ENCODE measurements at places on chromosomes 2 and 18. TPM values are rescaled to one million over a fixed set of nuclear protein-coding genes. Genes with fewer than 3 reads are reported as not detected.

DPP4 gene
- 8.2 TPM for total RNA-seq

MFSD2B gene
- 0.84 TPM for total RNA-seq

PHLPP1 gene
- 21.2 TPM for total RNA-seq

SCG2 gene
- total RNA-seq = 2.3 TPM

C2orf78 gene
- not detected for total RNA-seq

VAMP8 gene
- 55.7 TPM for total RNA-seq

FBXO41 gene
- total RNA-seq = 8.1 TPM

TMEM198 gene
- 4.0 TPM for total RNA-seq

ESCO1 gene
- 18.3 TPM for total RNA-seq

PTPRN gene
- total RNA-seq = 0.38 TPM

INSIG2 gene
- 22.5 TPM for total RNA-seq

DNA sequence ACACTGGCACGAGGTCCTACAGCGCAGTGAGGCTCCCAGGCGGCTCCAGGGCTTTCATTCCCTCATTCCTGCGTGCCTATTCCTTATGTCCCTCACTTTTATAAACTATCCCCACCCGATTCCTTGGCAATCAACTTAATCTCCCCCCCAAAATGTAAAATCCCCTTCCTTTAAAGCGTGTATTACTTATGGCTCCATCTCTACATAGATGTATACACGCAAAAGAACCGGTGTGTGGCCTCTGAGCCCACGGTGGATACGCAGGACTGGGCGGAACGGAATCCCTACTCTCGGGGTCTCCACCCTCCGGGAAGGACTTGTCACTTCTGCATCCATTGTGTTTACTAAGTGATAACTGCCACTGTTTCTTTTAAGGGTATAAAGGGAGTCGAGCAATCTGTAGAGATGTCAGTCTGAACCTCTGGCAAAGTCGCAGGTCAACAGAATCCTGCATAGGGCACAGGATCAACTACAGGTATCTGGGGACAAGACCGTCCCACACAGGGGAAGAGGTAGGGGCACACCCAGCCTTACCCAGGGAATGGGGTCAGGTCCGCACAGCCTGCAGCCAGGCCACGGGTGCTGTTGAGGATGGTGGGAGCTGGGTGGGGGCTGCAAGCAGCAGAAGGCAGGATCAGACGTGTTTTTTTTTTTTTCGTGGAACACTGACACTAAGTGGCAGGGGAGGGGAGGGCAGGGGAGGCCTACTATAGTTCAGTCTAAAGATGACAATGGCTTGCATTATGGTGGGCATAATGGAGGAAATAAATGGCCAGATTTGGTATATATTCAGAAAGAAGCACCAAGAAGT lies 42.1 kb downstream of the HDLBP start:
- no peaks in the 10 kb centered on the region for H3K27me3 ChIP-seq
- H3K4me1 ChIP-seq = peaks cover 33% of the 10 kb centered on the region
- DNase-seq = no peak
- H3K4me3 ChIP-seq = peak overlapping the region; percentile 64

- DNase-seq = no peak
- peaks cover 10% of the 10 kb centered on the region for H3K27me3 ChIP-seq
- no peaks in the 10 kb centered on the region for H3K36me3 ChIP-seq
- H3K4me3 ChIP-seq = no peak overlapping the region
Observed at GRCh38 chr2:453132-453531, 165.2 kb upstream of the ALKAL2 start.

DNA sequence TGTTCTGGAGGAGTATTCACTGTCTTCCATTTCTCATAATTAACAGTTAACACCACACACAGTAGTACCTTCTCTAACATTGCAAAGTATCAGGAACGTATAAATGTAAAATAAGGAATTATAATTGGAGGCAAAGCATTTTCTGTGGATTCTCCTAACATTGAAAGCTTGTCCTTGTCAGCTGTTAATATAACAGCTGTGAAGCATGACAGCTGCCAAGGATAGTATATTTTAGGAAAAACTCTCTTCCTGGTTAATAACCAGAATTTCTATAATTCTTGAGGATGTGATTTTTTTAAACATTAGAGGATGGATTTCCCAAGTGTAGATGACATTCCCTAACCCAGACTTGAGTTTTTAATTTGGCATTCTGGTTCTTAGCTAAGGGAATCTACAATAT lies 110.3 kb downstream of the EPC2 start:
- DNase-seq = no peak
- peaks cover 19% of the 10 kb centered on the region for H3K36me3 ChIP-seq
- H3K27me3 ChIP-seq = no peaks in the 10 kb centered on the region
- no peaks in the 10 kb centered on the region for H3K4me1 ChIP-seq

- no peak overlapping the region for H3K27ac ChIP-seq
- peaks cover 2% of the 10 kb centered on the region for H3K4me1 ChIP-seq
- H3K27me3 ChIP-seq = no peaks in the 10 kb centered on the region
Observed at GRCh38 chr18:67478249-67478648, 38.3 kb downstream of the DSEL start.

DNA sequence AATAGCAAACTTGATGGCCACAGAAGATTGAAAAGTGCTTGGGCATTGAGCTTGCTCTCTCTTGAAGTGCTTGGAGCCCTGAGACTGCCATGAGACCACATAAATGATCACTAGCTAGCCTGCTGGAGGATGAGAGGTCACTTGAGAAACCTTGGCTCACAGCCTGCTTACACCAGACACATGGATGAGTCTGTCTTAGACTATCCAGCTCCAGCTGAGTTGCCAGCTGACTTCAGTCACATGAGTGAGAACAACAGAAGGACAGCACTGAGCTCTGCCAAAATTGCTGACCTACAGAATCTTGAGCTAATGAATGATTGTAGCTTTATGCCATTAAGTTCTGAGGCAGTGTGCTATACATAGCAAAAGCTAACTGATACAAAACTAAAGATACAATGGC lies 18.1 kb downstream of the NABP1 start:
- no peaks in the 10 kb centered on the region for H3K36me3 ChIP-seq
- H3K4me3 ChIP-seq = no peak overlapping the region
- H3K27ac ChIP-seq = no peak overlapping the region

DNA sequence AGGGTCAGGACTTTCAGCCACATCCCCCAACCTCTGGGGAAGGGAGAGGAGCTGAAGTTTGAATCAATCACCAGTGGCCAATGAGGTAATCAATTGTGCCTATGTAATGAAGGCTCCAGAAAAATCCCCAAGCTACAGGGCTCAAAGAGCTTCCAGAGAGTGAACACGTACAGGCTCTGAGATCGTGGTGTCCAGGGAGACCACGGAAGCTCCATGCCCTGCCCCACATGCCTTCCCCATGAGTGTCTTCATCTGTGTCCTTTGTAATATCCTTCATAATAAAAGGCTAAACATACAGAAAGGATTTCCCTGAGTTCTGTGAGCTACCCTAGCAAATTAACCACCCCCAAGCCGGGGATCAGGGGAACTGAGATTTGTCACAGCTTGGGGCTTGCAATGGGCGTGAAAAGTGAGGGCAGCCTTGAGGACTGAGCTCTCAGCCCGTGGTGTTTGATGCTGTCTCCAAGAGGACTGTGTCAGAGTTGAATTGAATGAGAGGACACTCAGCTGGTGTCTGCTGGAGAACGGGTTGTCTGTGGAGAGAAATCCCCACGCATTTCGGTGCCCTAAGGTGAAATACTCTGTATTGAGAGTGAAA lies 25.5 kb upstream of the TUBB6 start:
- peaks cover 29% of the 10 kb centered on the region for H3K4me1 ChIP-seq
- H3K36me3 ChIP-seq = no peaks in the 10 kb centered on the region
- no peak for DNase-seq
- no peak overlapping the region for H3K4me3 ChIP-seq
- peak overlapping the region; percentile 12 for H3K27ac ChIP-seq
- peaks cover 10% of the 10 kb centered on the region for H3K27me3 ChIP-seq

DNA sequence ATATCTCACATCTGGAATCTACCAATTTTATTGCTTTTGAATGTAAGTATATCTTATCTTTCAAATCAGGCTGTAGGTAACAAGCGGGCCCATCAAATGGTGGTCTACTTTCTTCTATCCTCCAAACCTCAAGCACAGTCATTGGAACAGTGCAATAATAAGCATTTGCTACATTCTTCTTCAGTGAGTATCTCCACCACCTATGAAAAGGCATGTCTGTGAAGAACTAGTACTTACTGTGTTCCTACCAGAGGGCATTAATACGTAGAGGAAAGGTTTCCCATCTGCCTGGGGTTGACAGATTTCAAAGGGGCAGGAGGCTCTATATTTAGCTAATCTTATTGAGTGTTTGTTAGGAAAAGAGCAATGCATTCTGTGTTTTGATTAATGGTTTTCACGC lies 411.1 kb downstream of the NCKAP5 start:
- H3K27ac ChIP-seq = no peak overlapping the region
- H3K36me3 ChIP-seq = no peaks in the 10 kb centered on the region
- H3K4me3 ChIP-seq = no peak overlapping the region

DNA sequence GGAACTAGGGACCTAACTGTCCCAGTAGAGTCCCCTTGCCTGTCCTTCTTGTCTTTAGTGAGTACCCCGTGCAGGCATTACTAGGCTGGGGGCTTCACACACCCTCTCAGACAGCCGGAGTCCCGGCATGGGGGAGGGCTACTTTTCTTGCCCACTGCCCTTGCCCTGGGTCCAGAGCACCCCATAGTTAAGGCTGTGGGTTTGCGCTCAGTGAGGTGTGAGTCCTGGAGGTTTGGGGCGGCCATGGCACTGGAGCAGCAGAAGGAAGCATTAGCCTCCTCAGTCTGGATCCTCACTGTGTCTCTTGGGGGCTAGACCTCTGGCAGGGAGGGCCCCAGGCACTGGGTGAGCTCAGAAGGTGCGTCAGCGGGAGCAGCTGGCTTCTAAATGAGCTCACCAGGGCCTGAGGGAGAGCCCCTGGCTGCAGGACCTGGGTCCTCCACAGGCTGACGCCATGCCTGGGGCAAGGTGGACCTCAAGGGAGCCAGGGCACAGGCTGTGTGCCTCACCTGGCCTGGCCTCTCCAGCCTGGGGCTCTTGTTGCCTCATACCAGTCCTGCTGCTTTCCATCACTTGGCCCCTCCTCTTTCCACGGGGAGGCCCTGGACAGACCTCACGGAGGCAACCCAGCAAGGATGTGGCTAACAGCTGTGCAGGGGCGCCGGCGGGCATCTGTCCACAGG lies 27.4 kb downstream of the HS6ST1 start:
- DNase-seq = no peak
- no peak overlapping the region for H3K27ac ChIP-seq
- peaks cover 12% of the 10 kb centered on the region for H3K36me3 ChIP-seq

DNA sequence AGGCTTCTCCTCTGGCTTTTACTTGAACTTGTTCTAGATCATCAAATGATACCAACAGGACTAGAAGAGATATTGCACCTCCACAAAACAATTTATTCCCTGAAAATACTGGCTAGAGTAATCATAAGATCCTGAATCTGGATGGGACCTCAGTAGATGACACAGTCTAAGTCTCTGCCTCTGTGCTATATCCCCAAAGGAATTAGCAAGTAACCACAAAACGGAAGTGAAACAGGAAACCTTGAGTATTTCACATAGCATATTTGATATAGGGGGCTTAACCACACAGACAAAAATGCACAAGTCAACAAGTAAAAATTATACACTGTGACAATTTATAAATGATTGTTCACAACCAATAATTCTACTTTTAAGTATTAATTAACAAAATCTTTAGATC lies 456.9 kb upstream of the TNP1 start:
- no peak overlapping the region for H3K27ac ChIP-seq
- no peak for DNase-seq
- peaks cover 29% of the 10 kb centered on the region for H3K36me3 ChIP-seq
- H3K4me1 ChIP-seq = peaks cover 15% of the 10 kb centered on the region
- H3K27me3 ChIP-seq = no peaks in the 10 kb centered on the region

- no peaks in the 10 kb centered on the region for H3K27me3 ChIP-seq
- peaks cover 38% of the 10 kb centered on the region for H3K4me1 ChIP-seq
- H3K4me3 ChIP-seq = no peak overlapping the region
- DNase-seq = no peak
Observed at GRCh38 chr18:2982022-2982421, 30.9 kb downstream of the LPIN2 start.

GRCh38 chr2:28348149-28348567 lies 44.5 kb upstream of the FOSL2 start:
- H3K4me1 ChIP-seq = peaks cover 16% of the 10 kb centered on the region
- no peaks in the 10 kb centered on the region for H3K36me3 ChIP-seq
- H3K4me3 ChIP-seq = no peak overlapping the region

- H3K27me3 ChIP-seq = no peaks in the 10 kb centered on the region
- peak within 1 kb of the TSS; percentile 87 for H3K4me3 ChIP-seq
- peaks cover 3% of the 10 kb centered on the region for H3K36me3 ChIP-seq
Observed at GRCh38 chr2:169827272-169828140, at the start of gene UBR3. UBR3 (plus strand) TSS chr2:169827454; CDS start chr2:169827508, 54 bp downstream.

GRCh38 chr18:54672846-54673475 lies 81.9 kb downstream of the DYNAP start:
- no peaks in the 10 kb centered on the region for H3K27me3 ChIP-seq
- no peak for DNase-seq
- H3K27ac ChIP-seq = no peak overlapping the region
- H3K4me1 ChIP-seq = peaks cover 4% of the 10 kb centered on the region
- H3K4me3 ChIP-seq = no peak overlapping the region

DNA sequence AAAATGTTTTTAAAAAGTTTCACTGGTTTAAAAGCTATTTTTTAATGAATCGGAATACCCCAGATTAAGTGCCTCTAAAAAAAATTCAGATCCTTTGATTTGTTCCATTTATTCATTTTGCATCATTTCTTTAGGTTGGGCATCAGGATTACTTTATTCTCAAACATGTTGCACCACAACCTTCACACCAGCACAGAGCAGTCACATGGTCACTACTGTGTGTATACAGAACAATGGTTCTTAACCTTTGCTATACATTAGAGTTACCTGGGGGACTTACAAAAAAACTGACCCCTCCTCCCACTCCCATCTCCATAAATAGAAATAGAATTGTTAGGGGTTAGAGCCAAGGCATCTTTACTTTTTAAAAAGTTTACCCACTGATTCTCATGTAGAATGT lies 218.2 kb downstream of the AGPS start:
- DNase-seq = no peak
- H3K27ac ChIP-seq = no peak overlapping the region
- H3K4me1 ChIP-seq = peaks cover 55% of the 10 kb centered on the region
- H3K36me3 ChIP-seq = peaks cover 4% of the 10 kb centered on the region
- no peaks in the 10 kb centered on the region for H3K27me3 ChIP-seq

- H3K27ac ChIP-seq = no peak overlapping the region
- DNase-seq = no peak
- peaks cover 58% of the 10 kb centered on the region for H3K36me3 ChIP-seq
- no peak overlapping the region for H3K4me3 ChIP-seq
- H3K27me3 ChIP-seq = no peaks in the 10 kb centered on the region
Observed at GRCh38 chr18:79917853-79918614, 33.4 kb downstream of the SLC66A2 start.
